ENCODE measurements at places on chromosomes 1 and 21. TPM values are rescaled to one million over a fixed set of nuclear protein-coding genes. Genes with fewer than 3 reads are reported as not detected.

AK5 gene
- total RNA-seq: 0.30 TPM

MTARC2 gene
- total RNA-seq: 30.1 TPM

OR2T29 gene
- not detected for total RNA-seq

CDC42 gene
- 185 TPM for total RNA-seq

TRIM67 gene
- not detected for total RNA-seq

DNA sequence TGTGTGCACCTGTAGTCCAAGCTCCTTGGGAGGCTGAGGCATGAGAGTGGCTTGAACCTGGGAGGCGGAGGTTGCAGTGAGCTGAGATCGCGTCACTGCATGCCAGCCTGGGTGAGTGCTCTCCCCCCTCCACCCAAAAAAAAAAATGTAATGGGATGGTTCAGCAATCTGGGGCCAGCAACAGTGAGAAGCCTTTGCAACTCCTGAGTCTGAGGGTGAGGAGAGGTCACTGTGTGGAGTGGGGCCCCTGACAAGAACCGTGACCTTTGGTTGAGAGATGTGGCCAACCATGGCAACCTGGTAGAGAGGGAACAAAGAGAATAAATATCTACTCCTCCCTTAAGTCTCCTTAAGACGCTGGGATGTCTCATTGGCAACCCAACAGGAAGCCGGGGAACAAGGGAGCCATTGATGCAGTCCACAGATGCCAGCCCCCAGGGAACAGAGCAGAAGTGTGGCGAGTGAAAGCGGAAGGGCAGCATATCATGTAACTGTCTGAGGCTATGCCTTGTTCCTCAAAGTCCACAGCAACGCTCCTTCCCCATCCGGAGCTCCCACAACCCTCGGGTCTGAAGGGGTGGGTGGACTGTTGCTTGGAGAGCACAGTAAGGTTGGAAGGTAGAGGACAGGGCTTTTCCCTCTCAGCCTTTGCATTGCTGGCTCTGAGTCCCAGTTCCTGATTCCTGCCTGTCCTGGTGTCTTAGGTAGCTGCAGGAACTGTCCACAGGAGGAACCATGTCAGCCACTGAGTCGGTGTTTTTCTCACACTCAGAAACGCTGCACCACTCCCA lies 8.3 kb downstream of the TRNP1 start:
- peak; percentile 38 for DNase-seq

DNA sequence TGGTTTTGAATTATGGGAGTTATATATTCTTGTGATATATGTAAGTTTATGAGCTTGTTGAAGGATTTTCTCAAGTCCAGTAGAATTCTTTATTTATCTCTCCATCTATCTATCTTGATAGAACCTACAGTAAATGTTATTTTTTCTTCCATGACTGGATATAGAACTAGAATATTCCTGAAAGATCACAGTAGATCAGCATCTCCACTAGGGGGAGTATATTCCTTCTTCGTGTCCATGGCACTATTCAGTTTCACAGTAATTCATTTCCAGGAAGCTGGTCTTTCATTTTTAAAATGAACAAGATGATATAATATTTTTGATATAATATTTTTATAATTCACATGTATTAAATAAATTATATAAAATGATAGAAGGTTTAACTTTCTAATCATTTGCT lies 18.8 kb downstream of the TMPRSS15 start:
- no peak for DNase-seq

GRCh38 chr1:1206376-1206965 lies at the start of gene TNFRSF18:
Gene TNFRSF18 (minus strand): TSS chr1:1206592. CDS start chr1:1206571, 21 bp downstream.
- no peak for DNase-seq

DNA sequence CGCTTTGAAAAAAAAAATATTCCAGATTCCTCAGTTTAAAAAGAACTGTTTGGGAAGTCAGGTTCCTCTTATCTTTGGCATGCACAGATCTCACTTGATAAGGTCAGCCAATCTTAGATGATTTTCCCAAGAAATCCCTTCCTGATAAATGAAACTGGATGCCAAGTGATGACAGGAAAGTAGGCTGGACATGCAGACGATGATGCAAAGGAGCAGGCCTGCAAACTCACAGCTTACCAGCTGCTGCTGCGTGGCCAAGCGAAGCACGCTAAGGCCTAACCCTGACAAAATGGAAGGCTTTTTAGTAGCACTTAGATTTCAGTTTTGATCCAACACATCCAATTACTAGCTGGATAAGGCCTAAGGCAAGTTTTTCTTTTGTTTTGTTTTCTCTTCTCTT lies 10.1 kb downstream of the TADA1 start:
- DNase-seq: no peak

DNA sequence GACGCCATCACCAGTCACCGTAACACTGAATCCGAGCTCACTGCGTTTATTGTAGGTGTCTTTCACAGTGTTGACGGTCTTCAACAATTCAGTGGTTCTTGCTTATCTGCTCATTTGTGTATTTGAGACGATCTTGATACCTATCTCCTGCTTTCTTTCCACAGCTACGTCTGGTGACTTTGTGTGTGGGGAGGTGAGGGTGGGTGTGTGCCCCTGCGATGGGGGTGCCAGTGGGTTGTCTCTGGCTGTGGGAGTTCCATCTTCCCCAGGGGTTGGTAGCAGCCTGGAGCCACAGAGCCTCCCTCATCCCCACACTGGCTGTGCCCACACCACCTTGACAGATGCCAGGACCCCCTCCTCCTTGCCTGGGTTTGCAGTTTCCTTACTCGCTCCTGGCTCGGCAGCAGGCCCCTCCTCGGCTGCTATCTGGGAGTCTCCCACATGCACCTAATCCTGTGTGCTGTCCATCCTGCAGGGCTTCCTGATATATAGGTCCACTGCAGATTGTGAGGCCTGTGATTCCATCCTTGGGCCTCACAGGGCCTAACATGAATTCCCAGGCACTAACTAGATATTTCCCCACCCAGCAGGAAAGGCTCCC lies 6.3 kb upstream of the PARP1 start:
- DNase-seq: no peak

DNA sequence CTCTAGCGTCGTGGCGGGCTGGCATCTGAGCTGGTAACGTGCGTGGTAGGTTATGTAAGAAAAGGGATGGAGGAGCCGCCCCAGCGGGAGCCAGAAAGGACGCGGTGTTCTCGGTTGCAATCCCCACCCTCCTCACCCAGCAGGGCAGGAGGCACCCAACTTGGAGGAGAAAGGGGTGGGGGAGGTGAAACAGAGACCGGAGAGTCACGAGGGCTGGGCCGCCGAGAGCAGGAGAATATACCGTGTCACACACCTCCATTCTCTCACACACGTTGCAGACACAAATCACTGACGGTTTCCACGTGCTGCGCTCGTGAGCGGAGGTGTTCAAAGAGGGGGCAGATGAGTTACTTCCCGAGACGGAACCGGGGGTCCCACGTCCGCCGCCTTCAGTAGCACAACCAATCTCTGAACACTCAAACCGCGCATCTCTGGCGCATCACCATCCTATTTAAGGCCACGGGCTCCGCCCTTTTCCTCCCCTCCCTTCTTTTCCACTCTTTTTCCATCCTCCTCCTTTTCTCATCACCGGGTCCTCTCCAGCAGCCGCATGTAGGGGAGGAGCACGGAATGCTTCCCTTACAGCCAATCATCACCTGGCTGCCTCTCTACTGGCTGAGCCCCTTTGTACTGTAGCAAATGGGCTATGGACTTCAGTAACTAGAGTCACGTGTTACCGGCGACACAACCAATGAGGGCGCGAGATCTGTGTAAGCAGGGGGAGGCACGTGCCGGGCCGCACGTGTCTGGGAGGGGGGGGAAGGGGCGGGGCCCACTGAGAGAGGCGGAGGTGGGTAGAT lies at the start of gene CIART:
CIART (plus strand) TSS at position 797 of the 800 bp plus-strand sequence. CDS start 714 bp downstream, outside the sequence.
- peak; percentile 85 for DNase-seq

DNA sequence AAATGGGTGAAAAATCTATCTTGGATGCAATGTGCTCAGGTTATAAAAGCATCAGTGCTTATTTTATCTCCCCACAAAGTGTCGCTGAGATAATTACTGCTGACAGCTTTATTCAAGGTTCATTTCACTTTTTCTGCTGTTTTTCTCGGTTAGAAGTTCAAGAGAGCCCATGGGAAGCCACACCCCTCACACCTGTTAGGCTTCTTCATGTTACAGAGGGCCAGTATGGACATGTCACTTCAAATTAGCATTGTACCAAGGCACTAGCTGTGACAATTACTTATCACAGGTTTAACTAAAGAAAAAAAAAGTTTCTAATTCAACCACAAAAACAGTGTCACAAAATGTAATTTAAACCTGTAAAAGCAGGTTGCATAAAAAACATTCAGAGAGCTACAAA lies 187.3 kb upstream of the DMRTA2 start:
- no peak for DNase-seq

DNA sequence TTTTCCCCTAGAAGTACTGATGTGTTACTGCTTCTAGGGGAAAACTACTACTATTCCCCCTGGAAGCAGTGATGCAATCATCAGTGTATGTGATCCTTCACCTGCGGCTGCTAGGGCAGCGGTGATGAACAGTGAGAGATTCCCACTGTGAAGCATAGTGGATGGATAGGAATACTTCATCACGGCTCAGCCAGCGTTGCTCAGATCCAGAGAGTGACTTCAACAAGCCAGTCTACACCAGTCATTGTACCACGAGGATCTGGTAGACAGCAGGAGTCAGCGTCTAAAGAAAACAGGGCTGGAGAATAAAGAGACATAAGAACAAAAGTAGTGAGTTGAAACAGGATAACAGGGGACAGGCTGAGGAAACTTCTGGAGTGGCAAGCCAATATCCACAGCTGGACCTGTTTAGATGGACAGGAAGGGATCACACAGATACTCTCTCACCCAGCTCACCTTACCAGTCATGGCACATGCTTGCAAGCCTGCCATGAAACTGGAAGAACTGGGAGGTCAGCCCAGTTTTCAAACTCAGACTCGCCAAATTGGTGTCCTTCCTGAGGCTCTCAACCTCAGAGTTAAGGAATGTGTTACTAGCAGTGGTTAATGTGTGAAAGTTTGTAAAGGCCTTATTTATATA lies 42.4 kb upstream of the LRRC52 start:
- no peak for DNase-seq

Data from heart right ventricle (tissue), 16 donors.